H1 (cell line): ENCODE measurements at places on chromosomes 7 and 10. TPM values are rescaled to one million over a fixed set of nuclear protein-coding genes. Genes with fewer than 3 reads are reported as not detected.
A peak's percentile ranks its signal among the peaks of the same experiment; 100 is the strongest.

Gene FAM180A
- not detected in 2 replicates for total RNA-seq

Gene UTF1
- total RNA-seq = 21.7 and 21.8 TPM in 2 replicates

Gene CSGALNACT2
- total RNA-seq = 5.3 and 5.7 TPM in 2 replicates

DNA sequence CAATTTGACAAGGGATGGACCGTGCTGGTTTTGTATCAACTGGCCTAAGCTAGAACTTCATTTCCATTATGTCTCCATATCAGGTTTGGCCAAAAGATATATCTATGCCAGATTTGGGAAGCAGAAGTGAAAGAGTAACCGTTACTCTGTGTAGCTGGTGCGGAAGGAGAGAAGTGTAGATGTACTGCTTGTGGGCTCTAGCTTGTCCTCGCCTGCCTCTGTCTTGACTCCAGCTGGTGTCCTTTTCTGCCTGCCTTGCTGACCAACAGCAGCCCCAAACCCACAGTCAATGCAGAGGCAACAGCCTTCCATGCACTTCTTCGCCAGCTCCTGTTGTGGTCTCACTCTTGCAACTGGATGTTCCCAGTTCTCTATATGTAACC lies 128.5 kb downstream of the KIF20B start:
- no peak overlapping the region for H3K27ac ChIP-seq
- no peak for DNase-seq
- no peaks in the 10 kb centered on the region for H3K4me1 ChIP-seq
- H3K36me3 ChIP-seq = no peaks in the 10 kb centered on the region
- no peak overlapping the region for H3K4me3 ChIP-seq

GRCh38 chr10:18822156-18822555 lies 162.9 kb downstream of the ARL5B start:
- no peaks in the 10 kb centered on the region for H3K4me1 ChIP-seq
- H3K36me3 ChIP-seq = no peaks in the 10 kb centered on the region
- DNase-seq = peak; percentile 53
- H3K4me3 ChIP-seq = no peak overlapping the region
